Dermis microvascular lymphatic vessel endothelial cell (primary cell): ENCODE measurements at places on chromosomes 2 and 18.

DNA sequence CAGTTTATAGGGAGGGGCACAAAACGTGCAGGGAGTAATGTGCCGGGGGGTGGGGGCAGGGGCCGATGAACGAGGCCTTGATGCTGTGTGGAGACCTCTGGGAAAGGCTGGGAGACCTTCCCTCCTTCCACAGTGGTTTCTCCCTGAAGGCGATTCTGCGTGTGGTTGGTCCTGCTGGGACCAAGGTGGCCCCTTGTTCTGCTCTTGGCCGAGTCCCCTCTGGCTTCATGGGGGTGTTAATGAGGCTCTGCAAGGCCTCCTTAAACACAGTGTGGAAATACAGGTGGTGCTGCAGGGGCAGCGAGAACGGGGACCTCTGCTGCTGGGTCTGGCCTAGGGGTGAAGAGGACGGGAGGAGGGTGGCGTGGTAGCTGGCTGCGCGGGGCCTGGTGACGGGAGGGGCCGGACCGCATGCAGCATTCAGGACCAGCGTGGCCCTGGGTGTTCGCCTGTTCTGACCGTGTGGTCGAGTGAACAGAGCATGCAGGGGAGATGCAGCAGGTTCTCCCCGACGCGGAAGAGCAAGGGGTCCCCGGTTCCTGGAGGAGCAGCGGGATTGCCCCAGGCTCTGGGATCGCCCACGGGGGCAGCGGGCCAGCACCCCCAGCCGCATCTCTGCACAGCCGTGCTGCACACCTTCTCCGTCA, 42.1 kb upstream of the KCNG2 start:
- DNase-seq = no peak

DNA sequence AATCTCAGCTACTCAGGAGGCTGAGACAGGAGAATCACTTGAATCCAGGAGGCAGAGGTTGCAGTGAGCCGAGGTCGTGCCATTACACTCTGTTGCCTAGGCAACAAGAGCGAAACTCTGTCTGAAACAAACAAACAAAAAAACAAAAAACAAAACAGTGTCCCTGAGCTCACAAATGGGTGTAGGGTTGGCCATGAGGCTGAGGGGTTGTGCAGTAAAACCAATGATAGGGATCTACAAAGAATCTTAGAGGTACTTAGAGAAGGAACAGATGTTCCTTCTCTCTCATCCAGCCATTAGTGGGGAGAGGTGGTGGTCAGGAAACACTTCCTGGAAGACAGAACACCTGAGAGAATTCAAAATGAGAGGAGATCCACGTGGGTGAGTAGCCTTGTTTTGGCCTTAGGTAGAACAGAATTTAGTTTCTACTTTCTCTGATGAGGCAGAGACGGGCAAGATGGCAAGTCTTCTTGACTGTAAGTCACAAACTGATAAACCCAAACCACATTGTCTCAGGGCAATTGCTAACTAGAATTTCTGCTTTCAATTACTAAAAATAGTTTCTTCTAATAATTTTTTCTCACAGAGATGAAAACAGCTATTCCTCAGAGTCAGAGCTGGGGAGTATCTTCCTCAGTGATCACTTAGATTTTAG, 61.5 kb upstream of the PPM1B start:
- DNase-seq = no peak

- DNase-seq = no peak
These were observed 305.3 kb downstream of the PARD3B start for GRCh38 chr2:204850581-204850980.

GRCh38 chr18:74110976-74111375, 36.7 kb downstream of the FBXO15 start:
- no peak for DNase-seq

DNA sequence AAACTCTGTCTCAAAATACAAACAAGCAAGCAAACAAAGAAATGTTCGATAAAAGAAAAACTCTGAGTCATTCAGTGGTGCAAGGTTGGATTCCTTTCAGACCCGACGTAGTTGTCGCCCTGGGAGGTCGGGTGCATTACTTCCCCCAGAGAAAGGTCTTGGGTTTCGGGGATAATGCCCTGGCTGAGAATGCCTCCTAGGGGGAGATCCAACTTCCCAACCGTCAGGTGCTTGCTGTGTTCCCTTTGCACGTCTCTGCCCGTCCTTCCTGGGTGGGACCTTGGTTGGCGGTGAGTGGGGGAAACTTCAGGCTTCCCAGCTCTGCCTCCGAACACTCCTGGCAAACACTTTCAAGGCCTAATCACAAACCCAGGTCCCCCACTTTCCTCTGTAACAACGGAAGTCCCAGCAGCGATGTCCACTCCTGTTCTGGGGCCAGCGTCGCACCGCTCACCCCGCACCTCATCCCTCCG, 609 bp downstream of the TPGS2 start:
- DNase-seq = peak; percentile 56

GRCh38 chr18:47062471-47062870, 27.1 kb upstream of the ELOA2 start:
- DNase-seq = peak; percentile 44

DNA sequence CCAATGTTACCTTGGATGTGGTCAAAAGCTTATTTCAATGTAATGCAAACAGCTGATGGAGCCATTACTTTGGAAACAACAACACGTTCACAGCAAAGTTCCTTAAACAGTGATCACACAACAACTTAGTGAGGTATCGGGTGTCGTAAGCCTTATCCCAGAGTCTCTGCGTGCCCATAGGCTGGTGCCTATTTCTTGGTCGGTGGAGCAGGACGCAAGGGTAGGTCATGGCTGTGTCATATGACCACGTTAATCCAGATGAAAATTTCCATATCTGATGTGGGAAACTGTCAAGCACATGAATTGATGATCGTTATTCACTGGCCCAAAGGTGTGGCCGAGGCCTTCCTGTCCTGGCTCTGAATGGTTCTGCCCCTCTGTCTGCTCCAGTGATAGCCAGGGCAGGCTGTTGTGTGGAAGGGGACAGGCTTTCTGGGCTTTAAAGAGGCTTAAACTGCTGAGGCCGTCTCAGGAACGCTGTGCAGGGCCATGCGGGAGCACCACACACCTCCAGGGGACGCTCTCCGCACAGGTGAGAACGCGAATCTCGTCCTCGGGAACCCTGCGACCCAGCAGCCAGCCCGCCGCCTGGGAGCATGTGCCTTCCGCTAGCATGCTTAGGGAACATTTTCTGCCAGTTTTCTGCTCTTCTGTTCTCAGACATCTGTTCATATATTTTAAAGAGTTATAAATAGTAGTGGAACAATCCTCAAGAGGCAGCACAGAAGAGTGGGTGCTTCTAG, 90.6 kb downstream of the KCTD1 start:
- DNase-seq = no peak

GRCh38 chr2:164389411-164389810, 231.9 kb downstream of the GRB14 start:
- DNase-seq = no peak

- DNase-seq = no peak
These were observed 40.3 kb upstream of the AFF3 start for GRCh38 chr2:100182494-100183361.

GRCh38 chr2:142926445-142926844, 49.0 kb downstream of the KYNU start:
- DNase-seq = no peak

GRCh38 chr2:31269087-31269486, 35.1 kb downstream of the EHD3 start:
- DNase-seq = no peak
